ENCODE measurements at places on chromosomes 5 and 9.
A peak's percentile ranks its signal among the peaks of the same experiment; 100 is the strongest.

DNA sequence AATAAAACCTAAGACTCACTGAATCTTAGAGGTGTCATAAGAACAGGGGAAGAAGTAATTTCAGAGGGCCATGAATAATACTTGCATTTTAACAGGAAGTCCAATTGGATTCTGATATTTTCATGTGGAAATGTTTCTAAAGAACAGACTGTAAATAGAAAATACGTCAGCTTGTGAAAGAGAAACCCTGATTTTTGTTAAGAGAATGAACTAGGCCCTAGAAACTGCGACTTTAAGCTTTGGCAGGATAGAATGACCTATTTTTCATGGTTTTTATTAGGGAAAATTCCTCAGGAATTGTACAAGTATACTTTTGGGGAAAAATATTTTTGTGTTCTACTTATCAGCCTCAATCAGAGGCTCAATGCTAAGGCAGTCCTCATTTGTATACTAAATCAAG is 215.5 kb upstream of the ACTBL2 start:
- no peak for DNase-seq

DNA sequence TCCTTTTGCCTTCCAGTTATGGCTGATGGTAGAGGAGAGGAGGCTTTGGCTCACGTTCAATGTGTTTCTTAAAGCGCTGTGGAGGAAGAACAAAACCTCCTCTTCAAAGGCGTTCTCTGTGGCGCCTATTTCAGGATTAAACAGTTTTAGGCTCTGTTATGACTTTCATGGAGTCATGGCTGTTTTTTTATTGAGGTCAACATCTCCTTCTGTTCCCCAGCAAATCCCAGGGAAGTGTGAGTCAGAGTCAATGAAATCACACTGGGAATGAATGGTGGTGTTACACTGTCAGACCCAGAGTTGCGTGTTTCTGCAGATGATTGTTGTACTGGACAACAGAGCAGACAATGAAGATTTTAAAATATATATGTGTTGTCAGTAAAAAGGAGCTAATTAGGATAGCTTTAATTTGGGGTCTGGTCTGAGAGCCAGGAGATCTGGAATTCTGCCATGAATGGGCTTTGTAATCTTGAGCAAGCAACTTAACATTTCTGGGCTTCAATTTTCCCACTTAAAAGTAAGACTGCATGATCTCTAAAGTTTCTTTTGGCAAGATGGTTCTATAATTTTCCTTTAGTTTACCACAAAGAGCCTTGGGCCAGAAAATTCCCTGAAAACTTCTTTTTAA is 240.7 kb downstream of the CSNK1G3 start:
- no peak for DNase-seq

DNA sequence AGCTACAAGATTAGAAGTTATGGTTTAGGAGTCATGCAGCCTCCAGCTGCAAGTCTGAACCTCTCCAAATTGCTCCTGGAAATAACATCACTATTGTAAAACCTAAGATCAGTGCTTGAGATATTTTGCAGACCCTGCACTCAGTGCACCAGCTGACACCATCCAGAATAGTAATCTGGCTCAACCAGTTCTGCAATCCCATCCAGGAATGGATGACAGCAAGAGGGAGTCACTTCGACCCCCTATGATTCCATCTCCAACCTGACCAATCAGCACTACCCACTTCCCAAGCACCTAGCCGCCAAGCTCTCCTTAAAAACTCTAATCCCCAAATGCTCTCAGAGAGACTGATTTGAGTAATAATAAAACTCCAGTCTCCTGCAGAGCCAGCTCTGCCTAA is 37.9 kb upstream of the NR4A3 start:
- DNase-seq, result no peak

GRCh38 chr9:123741214-123741613 is 188.7 kb downstream of the DENND1A start:
- no peak for DNase-seq

DNA sequence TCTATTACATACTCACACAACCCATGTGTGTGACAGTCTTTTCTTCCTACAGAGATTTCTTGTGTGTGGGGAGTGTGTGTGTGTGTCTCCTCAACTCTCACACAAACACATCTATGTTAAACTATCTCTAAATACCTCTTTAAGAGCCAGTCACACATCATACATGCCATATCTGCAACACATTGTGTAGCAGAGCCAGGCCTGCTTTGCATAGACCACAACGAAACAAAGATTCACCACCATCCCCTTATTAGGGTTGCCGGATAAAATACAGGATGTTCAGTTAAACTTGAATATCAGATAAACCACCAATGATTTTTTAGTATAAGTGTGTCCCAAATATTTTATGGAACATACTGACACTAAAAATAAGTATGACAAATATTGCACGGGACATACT is 2.3 kb downstream of the FAM170A start:
- no peak for DNase-seq

- DNase-seq, result no peak
These were observed 364.8 kb upstream of the TNC start for GRCh38 chr9:115482747-115483146.

DNA sequence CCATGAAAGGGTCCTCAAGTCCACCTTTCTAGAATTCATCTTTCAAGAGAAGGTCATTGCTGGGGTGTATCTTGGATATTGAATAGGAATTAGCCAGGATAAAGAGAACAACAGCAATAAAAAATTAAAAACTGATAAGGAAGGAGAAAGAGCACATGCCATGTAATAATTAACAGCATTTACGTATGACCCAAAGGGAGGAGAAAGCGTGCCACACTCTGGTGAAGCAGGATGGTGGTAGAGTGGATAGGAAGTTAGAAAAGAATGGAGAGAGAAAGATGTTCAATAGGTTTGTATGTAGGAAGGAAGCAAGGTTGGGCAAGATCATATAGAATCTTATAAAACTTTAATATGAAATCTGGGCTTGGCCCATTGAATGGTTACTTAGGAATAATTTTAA is 751.5 kb downstream of the MAT2B start:
- DNase-seq, result no peak

- DNase-seq, result no peak
These were observed 13.6 kb downstream of the PRPF4 start for GRCh38 chr9:113289091-113289490.

DNA sequence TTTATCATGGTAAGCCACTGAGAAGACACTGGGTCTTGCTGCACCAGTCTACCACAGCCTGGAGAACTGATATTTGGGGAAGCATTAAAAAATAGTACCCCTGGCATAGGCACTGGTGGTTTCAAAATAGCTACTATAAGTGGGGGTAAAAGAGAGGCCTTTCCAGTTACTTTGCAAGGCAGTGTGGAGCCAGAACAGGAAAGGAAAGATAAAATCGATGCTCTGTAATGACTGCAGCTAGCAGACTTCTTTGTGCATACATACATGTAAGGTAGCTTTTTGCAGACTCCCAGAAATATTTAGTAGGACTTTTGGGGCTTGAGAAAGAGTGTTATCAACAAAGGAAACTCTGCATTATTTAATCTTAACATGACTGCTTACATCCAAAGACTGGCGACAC is 31.3 kb upstream of the ALDOB start:
- no peak for DNase-seq

DNA sequence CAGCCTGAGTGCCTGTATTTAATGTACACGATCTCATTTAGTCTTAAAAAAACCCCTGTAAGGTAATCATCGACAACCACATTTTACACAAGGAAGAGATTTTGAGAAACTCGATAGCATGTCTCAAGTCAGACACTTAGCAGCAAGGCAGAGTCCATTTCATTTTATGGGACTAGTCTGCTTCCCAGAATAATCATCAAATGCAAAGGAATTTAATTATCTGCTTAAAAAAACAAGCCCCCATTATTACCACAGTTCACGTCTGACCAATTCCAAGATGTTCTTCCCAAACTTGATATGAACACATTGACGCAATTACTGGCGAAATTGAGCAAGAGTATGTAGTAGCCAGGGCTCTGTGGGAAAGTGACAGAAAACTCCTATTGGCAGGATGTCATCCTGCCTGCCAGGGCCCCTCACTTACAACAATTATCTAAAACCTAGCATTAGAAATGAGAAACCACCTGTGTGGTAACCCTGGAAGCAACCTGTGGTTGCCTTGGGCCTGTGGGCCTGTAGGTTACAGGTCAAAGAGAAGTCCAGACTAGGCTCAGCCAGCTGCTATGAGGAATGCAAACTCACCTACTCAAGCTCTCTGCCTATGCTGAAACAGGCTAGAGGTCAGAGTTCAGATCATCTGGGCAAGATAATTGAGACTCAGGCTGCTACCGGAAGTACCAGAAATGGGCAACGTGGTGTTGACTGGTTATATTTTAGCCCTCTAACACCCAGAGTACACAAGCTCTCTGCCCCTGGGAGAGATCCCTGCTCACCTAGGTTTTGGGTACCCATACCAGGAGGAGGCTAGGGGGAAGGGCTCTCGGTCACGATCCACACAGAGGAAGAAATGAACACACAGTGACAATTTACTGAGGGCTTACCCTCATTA is 1.6 kb downstream of the B4GALT1 start:
- peak; percentile 87 for DNase-seq
